ENCODE measurements at places on chromosomes 5 and 9. TPM values are rescaled to one million over a fixed set of nuclear protein-coding genes. Genes with fewer than 3 reads are reported as not detected.

KCNV2 gene
- not detected for polyA plus RNA-seq

MGAT4B gene
- polyA plus RNA-seq, result 8.3 TPM

GRCh38 chr9:20722221-20722620, 38.2 kb downstream of the FOCAD start:
- no peaks in the 10 kb centered on the region for H3K36me3 ChIP-seq
- H3K27me3 ChIP-seq, result no peaks in the 10 kb centered on the region
- H3K4me1 ChIP-seq, result peaks cover 9% of the 10 kb centered on the region
- H3K27ac ChIP-seq, result no peak overlapping the region

SPATA31C1 gene
- not detected for polyA plus RNA-seq

GRCh38 chr9:107309271-107309670, 26.2 kb downstream of the RAD23B start:
- H3K4me1 ChIP-seq, result peaks cover 35% of the 10 kb centered on the region
- peaks cover 29% of the 10 kb centered on the region for H3K36me3 ChIP-seq
- no peaks in the 10 kb centered on the region for H3K27me3 ChIP-seq
- no peak overlapping the region for H3K4me3 ChIP-seq
- H3K27ac ChIP-seq, result no peak overlapping the region

DNA sequence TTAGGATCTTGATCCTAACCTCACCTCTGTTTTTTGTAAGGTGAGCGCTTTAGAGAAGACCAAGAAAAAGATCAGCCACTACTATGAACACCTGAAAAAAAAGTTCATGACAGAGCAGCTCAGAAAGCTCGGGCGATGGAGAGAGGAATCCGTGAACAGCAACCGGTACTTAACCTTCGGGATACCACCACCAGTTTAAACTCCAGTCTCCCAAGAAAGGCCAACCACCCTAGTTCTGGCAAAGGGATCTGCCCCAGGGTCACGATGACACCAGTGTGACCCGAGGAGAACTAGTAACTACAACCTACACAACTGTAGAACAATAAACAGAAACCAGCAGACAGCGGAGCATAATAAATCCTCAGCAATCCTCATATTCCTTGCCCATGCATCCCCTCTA, 8.5 kb downstream of the C5orf52 start:
- H3K4me3 ChIP-seq, result no peak overlapping the region
- DNase-seq, result no peak
- no peaks in the 10 kb centered on the region for H3K4me1 ChIP-seq
- H3K27ac ChIP-seq, result no peak overlapping the region
- no peaks in the 10 kb centered on the region for H3K27me3 ChIP-seq

DNA sequence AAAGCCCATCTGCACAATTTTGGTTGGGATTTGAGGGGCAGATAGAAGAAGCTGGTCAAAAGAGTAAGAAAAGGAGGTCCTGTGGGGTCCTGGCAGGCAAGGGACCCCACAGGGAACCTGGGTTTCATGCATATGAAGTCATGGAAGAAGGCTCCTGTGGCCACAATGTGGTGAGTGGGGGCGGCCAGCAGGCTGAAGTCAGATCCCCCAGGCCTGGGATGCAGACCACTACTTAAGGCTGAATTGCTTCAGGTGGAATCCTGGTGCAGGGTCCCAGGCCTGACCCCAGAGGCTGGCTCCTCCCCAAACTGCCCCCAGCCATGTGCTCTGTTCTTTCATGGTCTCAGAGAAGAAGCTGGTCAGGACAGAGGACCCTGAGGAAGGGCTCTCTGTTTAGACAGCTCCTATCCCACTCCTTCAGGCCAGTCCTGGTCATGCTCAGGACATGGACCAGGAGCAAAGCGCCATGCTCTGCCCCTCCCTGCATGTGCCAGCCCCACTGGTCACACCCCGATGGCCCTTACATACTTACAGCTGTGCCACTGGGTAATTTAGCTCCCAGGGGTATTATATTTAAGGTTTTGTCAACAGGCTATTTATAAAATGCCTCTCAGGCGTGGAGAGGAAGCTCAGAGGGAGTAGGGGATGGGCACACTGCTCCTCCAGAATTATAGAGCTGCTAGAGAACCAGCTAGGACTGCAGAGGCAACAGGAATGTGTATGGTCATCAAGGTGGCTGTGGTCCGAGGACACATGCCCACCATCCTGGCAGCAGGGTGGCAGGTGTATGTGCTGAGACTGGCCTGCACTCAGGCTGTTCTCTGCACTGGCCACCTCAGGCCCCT, 33.4 kb downstream of the C5orf15 start:
- H3K27me3 ChIP-seq, result no peaks in the 10 kb centered on the region
- no peak overlapping the region for H3K27ac ChIP-seq
- H3K4me1 ChIP-seq, result peaks cover 14% of the 10 kb centered on the region
- H3K36me3 ChIP-seq, result no peaks in the 10 kb centered on the region

CCNI2 gene
- polyA plus RNA-seq, result 3.1 TPM

CD14 gene
- 3.2 TPM for polyA plus RNA-seq

DNA sequence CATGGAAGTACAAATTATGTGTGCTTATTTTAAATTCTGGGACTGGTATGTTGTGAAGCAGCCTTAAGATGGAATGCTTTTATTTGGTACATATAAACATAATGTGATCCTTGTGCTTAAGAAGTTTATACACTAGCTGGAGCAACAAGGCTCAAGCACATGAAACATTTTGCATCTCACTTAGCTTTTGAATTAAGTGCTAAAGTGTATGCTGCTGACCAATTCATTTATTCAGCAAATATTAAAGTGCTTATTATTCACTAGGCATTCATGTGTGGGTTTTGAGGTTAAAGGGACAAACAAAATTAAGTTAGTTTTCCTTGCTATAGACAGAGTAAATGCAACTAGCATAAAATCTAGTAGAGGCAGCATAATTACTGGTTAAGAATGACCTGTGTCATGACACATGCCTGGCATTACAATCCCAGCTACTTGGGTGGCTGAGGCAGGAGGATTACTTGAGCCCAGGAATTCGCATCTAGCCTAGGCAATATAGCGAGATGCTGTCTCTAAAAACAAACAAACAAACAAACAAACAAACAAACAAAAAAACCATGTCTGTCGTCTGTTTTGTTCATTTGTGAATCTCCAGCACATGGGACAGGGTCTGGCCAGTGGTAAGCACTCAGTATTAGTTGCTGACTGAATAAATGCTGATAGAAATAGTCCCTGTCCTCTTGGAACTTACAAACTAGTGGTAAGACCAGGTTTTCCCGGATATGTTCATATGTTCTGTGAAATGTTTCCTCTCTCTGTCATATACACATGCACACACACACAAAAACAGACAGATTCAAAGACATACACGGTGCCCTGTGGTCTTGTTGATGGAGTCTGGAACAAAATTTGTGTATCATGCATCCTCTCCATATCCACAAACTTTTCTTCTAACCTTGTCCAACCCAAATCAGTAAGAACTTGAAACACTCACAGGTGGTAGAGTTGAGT, 41.9 kb upstream of the TNFAIP8 start:
- H3K27ac ChIP-seq, result peak overlapping the region; percentile 41
- no peak overlapping the region for H3K4me3 ChIP-seq
- H3K36me3 ChIP-seq, result no peaks in the 10 kb centered on the region
- H3K27me3 ChIP-seq, result no peaks in the 10 kb centered on the region
- no peak for DNase-seq

DNA sequence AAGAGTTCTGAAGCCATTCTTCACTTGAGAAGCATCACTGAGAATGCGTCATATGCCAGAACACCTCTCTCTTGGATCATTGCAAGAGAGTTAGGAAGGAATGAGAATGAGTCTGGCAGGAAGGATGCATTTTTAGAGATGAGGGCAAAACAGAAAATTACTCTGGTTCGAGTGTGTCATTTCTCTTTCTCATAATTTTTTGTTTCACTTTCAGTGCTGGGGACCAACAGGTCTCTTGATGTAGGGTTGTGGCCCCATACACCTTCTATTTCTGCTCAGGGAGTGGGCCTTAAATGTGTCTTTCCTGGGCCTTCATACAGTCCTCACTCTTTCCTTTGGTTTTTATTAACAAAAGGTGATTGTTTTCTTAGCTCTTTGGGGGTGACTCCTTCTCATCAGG, 302.4 kb downstream of the NR3C1 start:
- no peak for DNase-seq
- no peak overlapping the region for H3K4me3 ChIP-seq
- peaks cover 18% of the 10 kb centered on the region for H3K4me1 ChIP-seq

CTXN3 gene
- polyA plus RNA-seq, result not detected

DNA sequence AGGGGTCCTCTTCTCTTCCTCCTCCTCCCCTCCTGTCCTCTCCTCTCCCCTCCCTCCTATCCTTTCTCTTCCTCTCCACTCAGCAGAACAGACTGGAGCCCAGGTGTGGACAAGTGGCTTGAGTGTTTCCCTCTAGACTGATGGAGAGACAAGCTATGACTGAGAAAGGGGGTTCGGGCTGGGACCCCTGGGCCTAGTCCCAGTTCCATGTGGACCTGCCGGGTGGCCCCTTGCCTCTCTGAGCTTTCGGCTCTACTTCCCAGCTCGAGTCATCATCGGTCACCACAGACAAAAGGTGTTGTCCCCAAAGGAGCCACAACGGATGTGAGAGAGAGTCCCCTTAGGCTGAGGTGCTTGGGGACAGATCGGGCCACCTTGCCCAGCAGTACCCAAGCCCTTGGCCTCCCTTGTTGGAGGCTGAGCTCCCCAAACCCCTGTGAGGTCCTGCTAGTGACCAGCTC, 3.4 kb upstream of the RXRA start:
- DNase-seq, result no peak
- H3K27me3 ChIP-seq, result no peaks in the 10 kb centered on the region
- no peak overlapping the region for H3K4me3 ChIP-seq
- H3K4me1 ChIP-seq, result peaks cover 18% of the 10 kb centered on the region
- H3K27ac ChIP-seq, result no peak overlapping the region
- H3K36me3 ChIP-seq, result no peaks in the 10 kb centered on the region

GRCh38 chr5:149775785-149776184, 45.7 kb downstream of the PPARGC1B start:
- H3K4me1 ChIP-seq, result peaks cover 5% of the 10 kb centered on the region
- H3K27me3 ChIP-seq, result no peaks in the 10 kb centered on the region
- no peak for DNase-seq
- H3K27ac ChIP-seq, result no peak overlapping the region
- H3K4me3 ChIP-seq, result no peak overlapping the region
- no peaks in the 10 kb centered on the region for H3K36me3 ChIP-seq

AK3 gene
- 47.9 TPM for polyA plus RNA-seq

DNA sequence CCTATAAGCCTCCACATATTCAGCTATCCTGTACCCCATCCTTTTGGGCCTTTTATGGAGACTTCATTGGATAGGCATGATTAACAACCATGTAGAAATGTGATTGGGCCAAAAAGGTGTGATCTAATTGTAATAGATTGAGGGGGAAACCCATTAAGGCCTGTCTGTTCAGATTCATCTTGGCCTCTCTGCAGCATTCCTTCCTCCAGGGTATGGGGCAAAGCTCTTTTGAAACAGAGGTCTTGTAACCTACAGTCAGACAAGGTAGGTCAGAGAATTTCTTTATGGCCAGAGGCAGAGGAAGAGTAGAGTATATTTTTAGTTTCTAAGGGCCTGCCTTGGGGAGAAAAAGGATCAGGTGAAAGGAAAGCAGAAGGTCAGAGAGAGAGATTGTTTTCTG, 98.5 kb downstream of the INVS start:
- no peaks in the 10 kb centered on the region for H3K4me1 ChIP-seq
- no peaks in the 10 kb centered on the region for H3K27me3 ChIP-seq
- H3K4me3 ChIP-seq, result no peak overlapping the region

OR13D1 gene
- polyA plus RNA-seq, result not detected

DNA sequence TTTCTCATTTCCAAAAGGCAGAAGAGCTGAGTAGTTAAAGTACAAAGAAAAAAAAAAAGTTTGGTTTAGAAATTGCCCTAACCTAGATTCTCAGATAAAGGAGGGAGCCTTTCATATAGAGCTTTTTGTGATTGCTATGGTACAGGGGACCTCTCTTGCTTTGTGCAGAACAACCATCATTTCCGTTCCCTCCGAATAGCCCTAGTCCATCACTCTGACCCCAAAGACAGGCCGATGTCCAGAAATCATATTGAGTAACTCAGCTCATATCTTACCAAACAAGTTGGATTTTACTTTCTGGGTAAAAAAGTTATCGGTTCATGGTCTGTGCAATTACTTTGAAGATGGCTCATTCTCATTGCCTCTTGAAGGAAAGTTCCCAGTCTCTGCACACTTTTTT, 36.7 kb upstream of the COL15A1 start:
- no peaks in the 10 kb centered on the region for H3K36me3 ChIP-seq
- no peak for DNase-seq
- H3K4me3 ChIP-seq, result no peak overlapping the region
- H3K4me1 ChIP-seq, result no peaks in the 10 kb centered on the region

KDM3B gene
- 16.7 TPM for polyA plus RNA-seq

- H3K36me3 ChIP-seq, result no peaks in the 10 kb centered on the region
- H3K4me1 ChIP-seq, result no peaks in the 10 kb centered on the region
- no peak overlapping the region for H3K27ac ChIP-seq
Observed at GRCh38 chr5:178941361-178941760, 363 bp downstream of the ZNF454 start.

- H3K27me3 ChIP-seq, result no peaks in the 10 kb centered on the region
- H3K4me1 ChIP-seq, result no peaks in the 10 kb centered on the region
- no peak for DNase-seq
- no peak overlapping the region for H3K4me3 ChIP-seq
- H3K36me3 ChIP-seq, result no peaks in the 10 kb centered on the region
- H3K27ac ChIP-seq, result no peak overlapping the region
Observed at GRCh38 chr5:179256328-179257175, 88.7 kb downstream of the ADAMTS2 start.

DNA sequence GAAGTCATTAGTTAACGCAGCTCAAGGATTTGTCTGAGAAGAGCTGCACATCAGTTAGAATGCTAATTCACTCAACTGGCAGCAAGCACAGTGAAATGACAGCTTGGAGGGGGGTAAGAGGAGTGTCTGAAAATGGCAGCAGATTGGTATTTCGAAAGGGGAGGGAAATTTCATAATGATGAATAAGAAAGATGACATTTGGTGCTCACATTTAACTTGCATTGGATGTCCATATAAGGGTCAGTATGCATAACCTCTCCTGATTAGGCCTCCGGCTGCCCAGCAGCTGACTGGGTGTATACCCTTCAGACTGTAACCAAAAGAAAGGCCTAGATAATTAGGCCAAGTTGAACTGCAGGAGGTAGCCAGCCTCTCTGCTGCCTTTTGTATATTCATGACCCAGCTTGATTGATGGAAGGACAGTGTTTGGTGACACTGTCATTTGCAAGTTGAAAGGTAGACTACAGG, 131.0 kb downstream of the PBX3 start:
- DNase-seq, result no peak
- no peaks in the 10 kb centered on the region for H3K36me3 ChIP-seq
- no peaks in the 10 kb centered on the region for H3K4me1 ChIP-seq
- H3K4me3 ChIP-seq, result no peak overlapping the region
- no peaks in the 10 kb centered on the region for H3K27me3 ChIP-seq
- H3K27ac ChIP-seq, result no peak overlapping the region

Data from CD4-positive, alpha-beta memory T cell (primary cell).